ENCODE measurements at places on chromosomes 7 and 10.

DNA sequence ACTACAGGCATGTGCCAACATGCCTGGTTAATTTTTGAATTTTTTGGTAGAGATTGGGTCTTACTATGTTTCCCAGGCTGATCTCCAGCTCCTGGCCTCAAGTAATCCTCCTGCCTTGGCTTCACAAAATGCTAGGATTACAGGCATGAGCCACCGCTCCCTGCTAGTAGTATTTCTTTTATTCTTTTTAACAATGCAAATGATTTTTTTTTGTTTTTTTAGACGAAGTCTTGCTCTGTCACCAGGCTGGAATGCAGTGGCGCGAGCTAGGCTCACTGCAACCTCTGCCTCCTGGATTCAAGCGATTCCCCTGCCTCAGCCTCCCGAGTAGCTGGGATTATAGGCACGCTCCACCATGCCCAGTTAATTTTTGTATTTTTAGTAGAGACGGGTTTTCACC lies 58.1 kb downstream of the SVIL start:
- no peak for DNase-seq

GRCh38 chr10:71229726-71230655 lies 17.6 kb downstream of the UNC5B start:
- DNase-seq = no peak

- DNase-seq = no peak
Measured at GRCh38 chr7:26198133-26198780, 2.3 kb downstream of the HNRNPA2B1 start.

- no peak for DNase-seq
Measured at GRCh38 chr7:63867127-63867526, 131.5 kb upstream of the ZNF722 start.

DNA sequence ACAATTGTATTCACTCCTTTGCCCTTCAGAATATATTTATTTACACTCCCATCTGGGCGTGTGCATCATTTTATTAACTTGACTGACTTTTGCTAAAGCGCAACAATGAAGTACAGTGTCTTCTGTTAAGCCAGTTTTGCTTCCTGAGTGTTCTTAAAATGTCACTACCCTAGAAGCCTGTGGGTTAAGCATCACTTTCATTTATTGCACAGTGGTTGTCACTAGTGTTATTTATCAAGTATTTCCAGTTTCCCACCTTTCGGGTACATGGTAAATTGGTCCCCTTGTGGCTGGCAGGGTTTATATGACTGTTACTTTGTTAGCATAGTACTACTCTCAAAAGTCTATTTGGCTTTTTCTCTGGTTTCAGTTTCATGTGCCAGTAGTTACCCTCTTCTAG lies 3.3 kb downstream of the HILPDA start:
- no peak for DNase-seq

DNA sequence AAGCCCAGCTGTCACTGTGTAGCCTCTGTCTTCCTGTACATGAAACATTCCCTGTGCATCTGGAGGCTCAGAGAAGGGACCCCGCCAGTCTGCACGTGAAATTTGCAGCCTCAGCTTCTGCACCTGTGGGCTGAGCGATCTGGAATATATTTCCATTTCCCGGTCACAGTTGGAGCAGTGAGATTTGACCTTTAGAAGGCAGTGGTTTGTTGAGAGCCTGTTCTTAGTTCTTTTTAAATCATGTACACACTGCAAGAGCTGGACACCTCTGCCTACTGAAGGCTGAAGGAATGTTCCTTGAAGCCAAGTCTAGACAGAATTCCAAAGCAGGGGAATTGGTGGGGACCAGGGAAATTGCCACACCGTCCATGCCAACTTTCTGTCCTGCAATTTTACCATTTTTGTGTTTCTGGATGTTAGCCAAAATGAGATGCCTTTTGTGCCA lies 706.6 kb downstream of the INHBA start:
- no peak for DNase-seq

- DNase-seq = no peak
Measured at GRCh38 chr10:58588673-58589265, 76.1 kb downstream of the BICC1 start.

- no peak for DNase-seq
Measured at GRCh38 chr10:59887006-59887405, 19.4 kb downstream of the CCDC6 start.

- no peak for DNase-seq
Measured at GRCh38 chr7:151429560-151430331, 10.2 kb downstream of the CRYGN start.

- no peak for DNase-seq
Measured at GRCh38 chr7:151752816-151753595, 123.9 kb downstream of the PRKAG2 start.

DNA sequence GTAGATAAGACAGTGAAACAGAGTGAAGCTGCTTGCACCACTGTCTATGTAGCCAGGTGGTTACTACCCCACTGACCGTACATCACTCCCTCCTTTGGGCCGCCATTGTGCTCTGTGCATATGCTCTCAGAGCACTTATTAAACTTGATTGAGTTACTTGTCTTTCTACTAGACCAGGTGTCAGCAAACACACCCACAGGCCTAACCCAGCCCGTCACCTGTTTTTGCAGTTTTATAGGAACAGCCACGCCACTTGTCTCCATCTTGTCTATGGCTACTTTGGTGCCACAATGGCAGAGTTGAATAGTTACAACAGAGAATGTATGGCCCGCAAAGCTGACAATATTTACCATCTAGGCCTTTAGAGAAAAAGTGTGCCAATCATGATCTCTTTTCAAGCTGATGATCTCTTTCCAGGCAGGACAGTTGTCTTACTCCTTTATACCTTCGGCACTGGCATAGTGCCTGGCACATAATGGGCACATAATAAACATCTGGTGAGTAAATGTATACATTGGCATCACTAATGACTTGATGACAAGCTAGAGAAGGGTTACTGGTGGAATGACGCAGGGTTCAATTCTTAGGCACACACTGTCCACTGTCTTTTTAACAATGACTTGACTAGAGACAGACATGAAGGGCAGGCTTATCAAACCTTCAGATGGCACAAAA lies 36.7 kb downstream of the SORBS1 start:
- no peak for DNase-seq

DNA sequence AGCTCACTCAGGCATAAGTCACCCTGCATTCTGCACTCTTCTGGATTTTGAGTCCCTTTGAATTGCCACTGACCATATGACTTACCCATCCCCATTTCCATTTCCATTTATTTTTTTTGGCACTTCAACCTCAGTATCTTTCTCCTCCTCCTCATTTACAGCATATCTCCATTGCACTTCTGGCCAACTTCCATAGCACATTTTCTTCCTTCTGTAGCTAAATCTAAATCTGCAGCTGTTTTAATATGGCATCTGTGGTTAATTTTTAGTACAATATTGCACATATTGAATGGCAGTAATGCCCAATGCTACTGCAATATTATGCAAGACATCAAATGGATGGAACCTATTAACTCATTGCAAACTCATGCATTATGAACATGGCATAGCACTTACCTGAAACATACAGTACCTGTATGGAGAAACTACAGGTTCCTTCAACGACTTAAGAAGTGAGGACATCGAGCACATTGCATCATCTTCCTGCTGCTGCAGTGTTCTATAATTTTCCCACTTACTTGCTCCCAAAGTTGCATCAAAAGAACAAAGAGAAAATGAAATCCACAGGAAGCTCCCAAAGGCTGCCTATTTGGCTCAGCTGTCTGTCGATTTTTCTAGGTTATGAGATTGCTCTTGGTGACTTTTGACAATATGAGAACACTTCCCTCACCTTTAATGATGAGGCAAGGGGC lies 55.7 kb downstream of the LRRTM3 start:
- DNase-seq = no peak

DNA sequence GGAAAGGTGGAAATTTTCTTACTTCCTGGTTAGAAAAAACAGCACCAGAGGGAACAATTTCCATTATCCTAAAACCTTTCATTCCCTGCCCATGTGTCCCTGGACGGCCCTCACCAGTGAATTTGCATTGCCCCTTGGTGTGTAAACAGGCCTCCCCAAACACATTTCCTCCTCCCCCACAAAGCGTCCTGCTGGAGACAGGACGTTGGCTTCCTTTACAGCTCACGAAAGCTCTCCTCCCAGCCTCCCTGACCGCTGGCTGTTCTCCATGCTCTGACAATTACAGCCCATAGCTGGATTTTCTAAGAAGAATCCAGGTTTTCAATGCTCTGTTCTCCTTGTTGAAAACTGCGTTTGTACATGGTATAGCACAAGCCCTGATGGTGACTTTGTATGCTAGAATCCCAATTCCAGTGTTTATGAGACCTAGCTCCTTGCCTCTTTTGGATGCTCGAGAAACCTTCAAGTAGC lies 724.2 kb upstream of the CELF2 start:
- no peak for DNase-seq

GRCh38 chr10:11716686-11717085 lies 25.5 kb upstream of the ECHDC3 start:
- DNase-seq = no peak

DNA sequence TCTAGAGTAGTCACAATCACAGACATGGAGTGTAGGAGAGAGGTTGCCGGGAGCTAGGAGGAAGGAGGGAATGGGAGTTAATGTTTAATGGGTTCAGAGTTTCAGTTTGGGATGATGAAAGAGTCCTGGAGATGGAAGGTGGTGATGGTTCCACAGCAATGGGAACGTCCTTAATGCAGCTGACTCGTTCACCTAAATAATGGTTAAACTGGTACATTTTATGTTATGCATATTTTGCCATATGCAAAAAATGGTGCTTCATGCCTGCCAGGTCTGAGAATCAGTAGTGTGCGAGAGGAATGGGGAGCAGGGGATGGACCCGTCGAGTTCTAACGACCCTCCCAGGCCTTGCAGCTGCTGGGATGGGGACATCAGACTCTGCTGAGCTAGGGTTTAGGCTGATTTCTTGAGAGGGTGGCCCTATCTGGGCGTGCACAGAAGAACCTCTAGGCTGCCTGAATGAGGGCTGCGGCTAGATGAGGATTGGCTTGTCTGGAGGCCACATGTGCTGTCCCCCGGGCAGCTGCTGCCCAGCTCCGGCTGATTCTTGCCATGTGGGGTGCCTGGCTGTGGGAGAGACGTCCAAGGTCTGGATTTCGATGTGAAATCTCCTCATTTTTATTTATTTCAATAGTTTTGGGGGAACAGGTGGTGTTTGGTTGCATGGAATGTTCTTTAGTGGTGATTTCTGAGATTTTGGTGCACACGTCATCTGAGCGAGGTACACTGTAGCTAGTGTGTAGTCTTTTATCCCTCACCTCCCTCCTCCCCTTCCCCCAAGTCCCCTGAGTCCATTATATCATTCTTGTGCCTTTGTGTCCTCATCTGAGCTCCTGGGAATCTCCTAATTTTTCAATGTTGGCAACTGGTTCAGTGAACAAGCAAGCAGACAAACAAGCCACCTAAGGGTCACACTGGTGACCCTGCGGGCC lies 116.0 kb downstream of the GRK5 start:
- no peak for DNase-seq

- no peak for DNase-seq
Measured at GRCh38 chr7:46695051-46695708, 774.1 kb upstream of the IGFBP3 start.

- DNase-seq = no peak
Measured at GRCh38 chr7:19009936-19010280, 107.5 kb downstream of the TWIST1 start.

DNA sequence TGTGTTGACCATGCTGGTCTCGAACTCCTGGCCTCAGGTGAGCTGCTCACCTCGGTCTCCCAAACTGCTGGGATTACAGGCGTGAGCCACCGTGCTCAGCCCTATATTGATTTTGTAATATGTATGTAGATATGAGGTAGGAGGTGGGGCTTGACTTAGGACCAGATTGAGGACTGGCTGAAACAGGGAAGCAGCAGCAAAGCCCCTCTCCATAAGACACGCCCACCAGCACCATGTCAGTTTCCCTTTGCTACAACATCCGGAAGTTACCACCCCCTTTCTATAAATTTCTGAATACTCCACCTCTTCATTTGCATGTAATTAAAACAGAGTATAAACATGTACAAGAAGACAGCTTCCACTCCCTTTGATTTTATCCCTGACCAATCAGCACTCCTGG lies 47.9 kb upstream of the MYL10 start:
- DNase-seq = no peak

GRCh38 chr10:127017541-127018297 lies 112.5 kb downstream of the DOCK1 start:
- DNase-seq = no peak

DNA sequence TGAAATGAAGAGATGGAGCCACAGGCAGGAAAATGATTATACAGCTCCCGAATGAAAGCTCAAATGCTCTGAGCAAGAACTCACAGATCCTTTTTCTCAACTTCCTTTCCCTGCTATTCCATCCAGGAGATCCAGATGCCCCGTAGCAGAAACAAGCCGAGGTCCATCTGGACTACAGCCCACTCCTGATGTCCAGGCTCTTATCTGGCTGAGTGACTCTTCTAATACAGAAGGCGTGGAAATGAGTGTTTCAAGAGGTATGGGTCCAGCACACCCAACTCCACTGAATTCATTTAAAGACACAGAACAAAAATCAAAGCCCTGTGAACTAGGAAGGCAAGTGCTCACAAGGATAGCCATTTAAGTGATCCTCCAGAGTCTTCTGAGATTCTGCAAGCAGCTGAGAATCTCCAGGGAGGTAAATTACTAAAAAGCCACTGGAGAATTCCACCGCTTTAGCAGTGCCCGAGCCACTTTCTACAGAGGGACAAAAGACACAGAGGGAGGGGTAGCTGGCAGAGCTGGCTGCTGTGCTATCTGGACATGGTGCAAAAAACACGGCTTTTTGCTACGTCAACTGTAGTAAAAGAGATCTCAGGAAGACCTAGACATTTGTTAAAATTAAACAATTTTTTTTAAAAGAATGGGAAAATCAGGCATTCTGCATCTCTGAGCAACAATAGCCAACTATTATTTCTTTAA lies 24.5 kb downstream of the FAM171A1 start:
- no peak for DNase-seq

DNA sequence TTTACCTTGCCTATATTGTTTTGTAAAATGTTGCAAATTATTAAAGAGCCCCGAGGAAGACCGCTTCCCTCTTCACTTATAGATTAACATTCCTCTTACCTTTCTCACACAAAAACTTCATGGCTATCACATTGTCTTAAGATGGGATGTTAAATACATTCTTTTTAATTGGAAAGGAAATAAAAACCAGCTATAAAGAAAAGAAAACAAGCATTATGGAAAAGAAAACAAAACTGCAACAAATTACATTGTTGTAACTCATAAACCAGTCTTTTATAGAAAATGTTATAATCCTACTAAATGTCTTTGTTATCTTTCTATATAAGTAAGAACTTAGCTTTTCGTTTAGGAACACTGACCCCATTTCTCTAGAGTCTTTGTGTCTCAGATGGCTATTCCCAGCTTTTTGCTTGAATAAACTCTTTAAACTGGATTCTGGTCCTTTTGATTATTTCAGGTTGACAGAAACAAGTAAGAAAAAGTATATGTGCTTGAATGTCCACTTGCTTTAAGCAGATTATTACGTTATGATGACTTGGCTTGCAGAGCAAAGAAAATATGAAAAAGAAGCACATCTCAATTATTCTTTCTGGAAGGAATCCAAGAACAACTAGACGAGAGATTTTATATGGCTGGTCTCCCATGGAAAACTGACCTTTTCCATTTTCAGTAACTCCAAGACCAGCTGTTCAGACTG lies 128.2 kb downstream of the AKR1D1 start:
- no peak for DNase-seq

All from stimulated activated CD8-positive, alpha-beta memory T cell treated with anti-CD3 and anti-CD28 coated beads, Interleukin-15, amount 100 ng/mL, for 24 hours (primary cell).